CD4-positive, CD25-positive, alpha-beta regulatory T cell (primary cell): ENCODE measurements at places on chromosomes 6 and 20. TPM values are rescaled to one million over a fixed set of nuclear protein-coding genes. Genes with fewer than 3 reads are reported as not detected.
A peak's percentile ranks its signal among the peaks of the same experiment; 100 is the strongest.

RBM12 gene
- total RNA-seq: 128 TPM

GRCh38 chr6:151661928-151662327 is 145.6 kb upstream of the ESR1 start:
- H3K36me3 ChIP-seq: no peaks in the 10 kb centered on the region
- no peak for DNase-seq
- H3K27ac ChIP-seq: no peak overlapping the region
- H3K4me1 ChIP-seq: no peaks in the 10 kb centered on the region
- no peak overlapping the region for H3K4me3 ChIP-seq

GPX5 gene
- total RNA-seq: not detected

DYNLT2 gene
- total RNA-seq: 3.9 TPM

DNA sequence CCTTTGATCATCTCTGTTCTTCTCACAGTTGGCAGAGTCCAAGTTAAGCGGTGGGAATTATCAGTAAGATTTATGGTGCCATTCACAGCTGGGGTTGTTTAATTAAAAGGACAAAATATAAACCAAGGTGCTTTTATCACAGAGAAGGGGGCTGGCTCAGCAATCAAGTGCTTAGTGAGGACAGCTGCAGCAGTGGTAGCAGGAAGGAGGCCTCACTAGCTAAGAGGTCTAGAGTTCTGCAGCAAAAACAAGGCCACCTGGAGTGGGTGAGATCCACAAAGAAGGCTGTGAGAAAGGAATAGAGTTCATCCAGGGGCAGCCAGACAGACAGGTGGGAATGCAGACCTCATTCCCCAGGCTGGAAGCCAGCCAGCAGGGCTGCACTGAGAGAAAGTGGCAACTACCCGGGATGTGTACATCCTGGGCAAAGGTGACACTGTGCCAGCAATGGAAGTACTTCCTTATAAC is 37.1 kb downstream of the PIGU start:
- H3K36me3 ChIP-seq: peaks cover 31% of the 10 kb centered on the region
- DNase-seq: no peak
- no peaks in the 10 kb centered on the region for H3K27me3 ChIP-seq
- no peak overlapping the region for H3K27ac ChIP-seq
- no peak overlapping the region for H3K4me3 ChIP-seq

FABP7 gene
- total RNA-seq: not detected

SLC22A2 gene
- not detected for total RNA-seq

- no peaks in the 10 kb centered on the region for H3K36me3 ChIP-seq
- H3K4me1 ChIP-seq: peaks cover 35% of the 10 kb centered on the region
- H3K4me3 ChIP-seq: peak overlapping the region; percentile 93
- H3K27me3 ChIP-seq: no peaks in the 10 kb centered on the region
Observed at GRCh38 chr6:26156850-26157250, 69.6 kb downstream of the HFE start.

ZNF335 gene
- total RNA-seq: 137 TPM

- no peaks in the 10 kb centered on the region for H3K36me3 ChIP-seq
- no peaks in the 10 kb centered on the region for H3K4me1 ChIP-seq
Observed at GRCh38 chr6:5681480-5681879, 325.2 kb downstream of the NRN1 start.

SAYSD1 gene
- total RNA-seq: 20.6 TPM

GRCh38 chr20:57941604-57942381 is 232.0 kb upstream of the PMEPA1 start:
- no peaks in the 10 kb centered on the region for H3K27me3 ChIP-seq
- no peak overlapping the region for H3K4me3 ChIP-seq
- H3K4me1 ChIP-seq: no peaks in the 10 kb centered on the region
- H3K27ac ChIP-seq: no peak overlapping the region
- no peak for DNase-seq

TINAG gene
- not detected for total RNA-seq

GRCh38 chr6:166540631-166541331 is 45.7 kb downstream of the RAMACL start:
- H3K27ac ChIP-seq: peak overlapping the region; percentile 83
- peaks cover 35% of the 10 kb centered on the region for H3K4me1 ChIP-seq
- peak overlapping the region; percentile 87 for H3K4me3 ChIP-seq
- no peaks in the 10 kb centered on the region for H3K36me3 ChIP-seq
- peak; percentile 59 for DNase-seq

DNA sequence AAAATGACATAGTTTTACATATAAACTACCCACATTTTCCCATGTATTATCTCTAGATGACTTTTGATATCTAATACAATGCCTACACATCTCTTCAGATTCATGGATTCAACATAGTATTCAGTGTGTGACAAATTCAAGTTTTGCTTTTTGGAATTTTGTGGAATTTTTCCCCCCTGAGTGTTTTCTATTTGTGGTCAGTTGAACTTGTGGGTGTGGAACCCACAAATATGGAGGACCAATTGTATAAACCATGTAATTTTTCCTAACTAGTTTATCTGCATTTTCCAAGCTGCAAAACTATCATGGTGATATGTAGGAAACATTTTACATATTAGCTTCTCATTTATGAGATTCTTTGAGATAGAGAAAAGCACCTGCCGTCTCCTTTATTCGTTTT is 374.3 kb upstream of the SOX4 start:
- no peak overlapping the region for H3K4me3 ChIP-seq
- H3K27ac ChIP-seq: no peak overlapping the region
- no peaks in the 10 kb centered on the region for H3K4me1 ChIP-seq
- DNase-seq: no peak

GRCh38 chr6:56497240-56497639 is 145.4 kb downstream of the DST start:
- H3K4me1 ChIP-seq: no peaks in the 10 kb centered on the region
- H3K27me3 ChIP-seq: no peaks in the 10 kb centered on the region
- no peak for DNase-seq
- H3K27ac ChIP-seq: no peak overlapping the region
- H3K4me3 ChIP-seq: no peak overlapping the region

CEBPB gene
- 17.3 TPM for total RNA-seq

GRCh38 chr20:650954-651353 is 2.0 kb downstream of the SRXN1 start:
- H3K27ac ChIP-seq: no peak overlapping the region
- H3K4me1 ChIP-seq: peaks cover 24% of the 10 kb centered on the region
- no peaks in the 10 kb centered on the region for H3K27me3 ChIP-seq
- peaks cover 12% of the 10 kb centered on the region for H3K36me3 ChIP-seq

DNA sequence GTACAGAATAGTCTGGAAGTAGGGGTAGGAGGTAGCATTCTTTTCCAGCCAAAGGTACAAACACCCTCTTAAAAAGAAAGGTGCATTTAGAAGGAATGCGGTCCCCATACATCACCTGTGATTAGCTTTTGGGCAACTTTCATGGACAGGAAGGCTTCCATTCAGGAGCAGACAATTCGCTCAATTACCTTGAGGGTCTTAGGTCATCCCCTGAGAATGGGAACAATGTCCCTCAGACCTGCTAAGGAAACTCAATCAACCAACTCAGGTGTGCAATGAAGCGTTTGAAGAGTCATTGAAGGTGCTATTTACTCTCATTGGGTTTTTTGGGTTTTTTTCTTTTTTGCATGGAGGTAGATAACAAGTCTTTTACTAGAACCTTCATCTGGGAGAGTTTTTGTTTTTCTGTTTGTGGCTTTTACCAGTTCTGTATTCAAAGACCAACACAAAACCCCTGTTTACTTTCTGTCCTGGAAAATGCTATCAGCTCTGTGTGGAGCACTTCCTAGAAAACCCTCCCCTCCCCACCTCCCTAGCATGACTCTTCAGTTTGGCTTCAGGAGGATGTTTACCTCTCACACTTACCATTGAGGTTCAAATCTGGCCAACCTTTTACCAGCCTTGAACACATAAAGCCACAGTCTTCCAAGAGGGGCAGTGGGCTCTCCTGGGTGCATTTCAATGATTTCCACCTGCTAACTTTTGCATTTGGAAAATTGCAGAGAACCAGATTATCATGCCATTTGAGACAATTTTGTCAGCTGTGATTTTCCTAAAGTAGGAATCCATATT is 271.2 kb upstream of the PRDM1 start:
- no peaks in the 10 kb centered on the region for H3K36me3 ChIP-seq
- H3K4me3 ChIP-seq: no peak overlapping the region
- H3K27me3 ChIP-seq: no peaks in the 10 kb centered on the region

PHF3 gene
- total RNA-seq: 103 TPM

GRCh38 chr6:36976007-36976264 is 10.1 kb downstream of the MTCH1 start:
- H3K4me1 ChIP-seq: peaks cover 11% of the 10 kb centered on the region
- peaks cover 90% of the 10 kb centered on the region for H3K36me3 ChIP-seq
- no peak overlapping the region for H3K4me3 ChIP-seq

DNA sequence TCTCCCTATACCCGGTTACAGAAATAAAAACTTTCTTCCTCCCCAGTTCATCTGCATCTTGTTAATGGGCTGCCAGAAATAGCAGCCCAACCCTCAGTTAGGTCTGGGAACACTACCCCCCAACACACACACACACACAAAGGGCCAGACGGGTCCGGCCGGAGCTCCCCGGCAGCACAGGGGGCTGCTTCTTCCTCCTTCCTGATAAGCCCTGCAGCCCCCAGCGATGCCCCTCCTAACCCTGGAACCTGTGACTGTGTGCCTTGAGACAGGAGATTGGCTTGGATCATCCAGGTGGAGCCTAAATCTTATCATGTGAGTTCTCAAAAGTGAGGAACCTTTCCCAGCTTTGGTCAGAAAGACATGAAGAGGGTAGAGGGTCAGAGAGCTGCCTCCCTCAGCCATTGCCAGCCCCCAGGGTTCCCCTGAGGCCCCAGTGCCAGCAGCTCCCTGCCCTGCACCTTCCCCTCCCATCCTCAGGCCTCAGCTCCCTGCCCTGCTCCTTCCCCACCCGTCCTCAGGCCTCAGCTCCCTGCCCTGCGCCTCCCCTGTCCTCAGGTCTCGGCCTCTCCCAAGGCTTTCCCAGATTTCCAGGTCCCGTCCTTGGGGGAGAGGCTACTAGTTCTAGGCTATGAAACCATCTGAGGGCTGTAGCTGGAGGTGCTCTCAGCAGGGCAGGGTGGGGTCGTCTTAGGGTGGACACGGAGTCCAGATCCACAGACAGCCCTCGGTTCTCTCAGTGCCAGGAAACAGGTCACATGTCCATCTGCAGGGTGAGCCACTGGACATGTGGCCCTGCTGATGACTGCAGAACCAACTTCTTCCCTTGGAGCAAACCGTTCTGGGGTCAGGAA is 34.5 kb upstream of the CST7 start:
- no peaks in the 10 kb centered on the region for H3K27me3 ChIP-seq
- no peaks in the 10 kb centered on the region for H3K36me3 ChIP-seq
- no peak for DNase-seq
- H3K27ac ChIP-seq: no peak overlapping the region
- peaks cover 4% of the 10 kb centered on the region for H3K4me1 ChIP-seq

DNA sequence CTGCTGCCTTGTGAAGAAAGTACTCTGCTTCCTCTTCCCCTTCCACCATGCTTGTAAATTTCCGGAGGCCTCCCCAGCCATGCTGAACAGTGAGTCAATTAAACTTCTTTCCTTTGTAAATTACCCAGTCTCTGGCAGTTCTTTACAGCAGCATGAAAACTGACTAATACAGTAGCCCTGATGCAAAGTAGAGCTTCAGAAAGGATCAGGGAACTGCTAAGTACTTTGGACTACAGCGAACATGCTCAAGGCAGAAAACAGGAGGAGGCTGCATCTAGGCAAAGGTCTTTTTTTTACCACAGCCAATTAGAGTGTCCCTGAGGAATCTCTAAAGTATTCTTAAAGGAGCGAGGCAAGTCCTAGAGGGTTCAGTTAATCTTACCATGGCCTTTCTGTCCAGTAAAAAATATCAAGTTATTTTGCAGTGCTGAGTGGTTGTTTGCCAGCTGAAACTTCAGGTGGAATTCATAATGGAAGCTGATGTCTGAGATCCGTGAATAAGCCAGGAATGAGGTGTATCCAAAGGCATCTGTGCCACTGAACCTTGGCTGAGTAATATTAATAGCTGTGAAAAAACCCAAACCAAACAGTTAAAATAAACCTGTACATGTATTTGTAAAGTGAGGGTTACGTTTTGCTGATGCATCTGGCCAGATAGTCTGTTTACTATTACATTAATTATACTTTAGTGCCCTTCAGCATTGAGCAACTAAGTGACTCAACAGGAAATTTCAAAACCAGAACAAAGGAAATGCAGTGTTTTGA is 170.4 kb downstream of the PHF3 start:
- DNase-seq: no peak
- no peaks in the 10 kb centered on the region for H3K4me1 ChIP-seq
- H3K4me3 ChIP-seq: no peak overlapping the region
- no peak overlapping the region for H3K27ac ChIP-seq

- DNase-seq: no peak
- no peaks in the 10 kb centered on the region for H3K4me1 ChIP-seq
- no peak overlapping the region for H3K27ac ChIP-seq
- no peaks in the 10 kb centered on the region for H3K27me3 ChIP-seq
- H3K36me3 ChIP-seq: peaks cover 62% of the 10 kb centered on the region
- no peak overlapping the region for H3K4me3 ChIP-seq
Observed at GRCh38 chr20:35942243-35942642, 12.1 kb downstream of the SCAND1 start.

DAAM2 gene
- not detected for total RNA-seq

GRCh38 chr6:117498159-117498558 is 15.7 kb downstream of the DCBLD1 start:
- no peaks in the 10 kb centered on the region for H3K4me1 ChIP-seq
- H3K36me3 ChIP-seq: no peaks in the 10 kb centered on the region
- no peak overlapping the region for H3K27ac ChIP-seq
- peaks cover 2% of the 10 kb centered on the region for H3K27me3 ChIP-seq
- H3K4me3 ChIP-seq: no peak overlapping the region

DNA sequence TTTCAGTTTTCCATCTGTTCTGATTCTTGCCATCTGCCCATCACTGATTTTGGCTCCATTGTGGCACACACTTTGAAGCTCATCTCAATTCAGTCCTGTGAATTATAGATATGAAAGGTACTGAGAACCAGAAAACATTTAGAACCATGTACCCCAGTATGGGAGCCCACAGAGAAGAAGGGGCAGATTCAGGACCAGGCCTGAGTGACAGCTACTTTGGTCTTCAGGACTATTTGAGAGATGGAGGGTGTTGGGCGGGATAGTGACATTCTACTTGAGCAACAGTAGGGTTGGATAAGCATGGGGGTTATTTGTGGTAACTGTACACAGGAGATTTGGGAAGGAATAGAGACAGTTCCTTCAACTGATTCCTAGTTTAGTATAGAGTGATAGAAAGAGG is 259.2 kb upstream of the MANEA start:
- DNase-seq: no peak
- H3K4me3 ChIP-seq: no peak overlapping the region
- H3K36me3 ChIP-seq: no peaks in the 10 kb centered on the region
- H3K27me3 ChIP-seq: no peaks in the 10 kb centered on the region
- no peak overlapping the region for H3K27ac ChIP-seq

DNA sequence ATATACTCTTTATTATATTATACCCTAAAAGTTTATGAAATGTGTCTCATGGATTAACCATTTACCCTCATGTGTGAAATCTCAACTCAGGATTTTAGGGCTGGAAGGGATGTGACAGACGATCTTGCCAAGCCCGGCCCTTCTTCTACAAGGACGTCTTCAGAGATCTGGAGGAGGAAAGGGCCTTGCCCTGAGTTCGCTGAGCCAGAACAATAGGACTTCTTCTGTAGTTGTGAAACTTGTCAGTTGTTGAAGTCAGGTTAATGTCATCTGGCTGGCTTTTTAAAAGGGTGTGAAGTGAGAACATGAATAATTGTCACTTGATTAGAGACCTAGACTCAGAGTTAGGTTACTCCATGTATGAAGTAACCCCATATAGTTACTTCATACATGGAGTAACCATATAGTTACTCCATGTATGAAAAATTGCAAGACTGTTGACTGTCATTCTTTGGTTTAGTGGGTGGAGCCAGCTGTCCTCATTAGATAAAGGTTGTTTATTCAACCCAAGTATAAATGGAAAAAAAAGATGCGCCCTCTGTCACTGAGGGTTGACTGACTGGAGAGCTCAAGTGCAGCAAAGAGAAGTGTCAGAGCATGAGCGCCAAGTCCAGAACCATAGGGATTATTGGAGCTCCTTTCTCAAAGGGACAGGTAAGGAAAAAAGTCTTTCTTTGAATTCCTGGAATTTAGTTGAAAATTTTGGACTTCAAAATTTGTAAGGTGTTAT is at the start of gene ARG1:
Gene ARG1 (plus strand): TSS at position 541 of the 730 bp plus-strand sequence. CDS start 57 bp downstream, at position 598.
- no peak within 1 kb of the TSS for H3K4me3 ChIP-seq
- H3K27me3 ChIP-seq: no peaks in the 10 kb centered on the region
- no peaks in the 10 kb centered on the region for H3K4me1 ChIP-seq
- no peak for DNase-seq
